Kidney glomerular epithelial cell (primary cell): ENCODE measurements at places on chromosomes 5 and 9.
A peak's percentile ranks its signal among the peaks of the same experiment; 100 is the strongest.

DNA sequence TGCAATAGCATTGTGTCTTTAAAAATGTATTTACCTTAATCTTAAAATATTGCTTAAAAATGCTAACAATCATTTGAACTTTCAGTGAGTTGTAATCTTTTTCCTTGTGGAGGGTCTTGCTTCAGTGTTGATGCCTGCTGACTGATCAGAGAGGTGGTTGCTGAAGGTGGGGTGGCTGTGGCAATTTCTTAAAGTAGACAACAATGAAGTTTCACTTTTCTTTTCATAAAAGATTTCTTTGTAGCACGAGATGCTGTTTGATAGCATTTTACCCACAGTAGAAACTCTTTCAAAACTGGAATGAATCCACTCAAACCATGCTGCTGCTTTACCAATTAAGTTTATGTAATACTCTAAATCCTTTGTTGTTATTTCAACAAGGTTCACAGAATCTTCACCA, 50.8 kb downstream of the NR3C1 start:
- DNase-seq = no peak

- DNase-seq = no peak
Observed at GRCh38 chr5:179226696-179227095, 118.6 kb downstream of the ADAMTS2 start.

DNA sequence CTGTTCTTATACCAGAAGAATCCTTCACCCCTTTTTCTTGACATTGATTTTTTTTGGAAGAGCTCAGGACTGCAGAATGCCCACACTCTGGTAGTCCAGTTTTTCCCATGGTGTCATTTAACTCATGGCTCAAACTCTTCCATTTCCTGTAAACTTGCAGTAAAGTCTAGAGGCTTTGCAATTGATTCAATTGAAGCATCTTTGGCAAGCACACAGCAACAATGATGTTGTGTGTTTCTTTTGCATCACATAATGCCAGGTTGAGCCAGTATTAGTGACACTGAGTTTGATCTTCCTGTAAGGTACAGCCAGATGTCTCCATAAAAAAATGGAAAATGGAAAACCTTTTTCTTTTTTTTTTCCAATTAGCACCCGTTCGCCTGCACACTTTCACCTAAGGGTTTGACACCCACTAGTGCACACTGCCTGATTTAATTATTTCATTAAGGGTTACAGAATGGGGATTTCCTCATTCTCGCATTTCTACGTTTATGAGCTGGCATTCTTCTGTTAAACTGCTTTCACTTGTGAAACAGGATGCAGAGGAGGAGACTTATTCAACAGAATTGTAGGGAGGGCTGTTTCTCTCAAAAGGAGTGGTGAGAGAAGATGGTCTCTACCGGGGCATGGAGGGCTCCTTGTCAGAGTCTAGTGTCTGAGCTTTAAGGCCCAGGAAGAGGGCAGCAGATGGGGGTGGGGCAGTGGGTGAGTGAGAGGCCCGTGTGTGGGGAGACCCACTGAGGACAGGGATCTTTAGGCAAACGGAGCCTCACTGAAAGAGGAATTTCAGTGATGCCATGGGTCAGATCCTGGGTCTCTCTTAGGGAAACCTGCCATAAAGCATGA, 2.2 kb upstream of the S1PR3 start:
- DNase-seq = peak; percentile 64

GRCh38 chr5:160118349-160119141, 705 bp downstream of the PWWP2A start:
- no peak for DNase-seq

GRCh38 chr5:50856401-50857119, 190.1 kb downstream of the PARP8 start:
- no peak for DNase-seq

DNA sequence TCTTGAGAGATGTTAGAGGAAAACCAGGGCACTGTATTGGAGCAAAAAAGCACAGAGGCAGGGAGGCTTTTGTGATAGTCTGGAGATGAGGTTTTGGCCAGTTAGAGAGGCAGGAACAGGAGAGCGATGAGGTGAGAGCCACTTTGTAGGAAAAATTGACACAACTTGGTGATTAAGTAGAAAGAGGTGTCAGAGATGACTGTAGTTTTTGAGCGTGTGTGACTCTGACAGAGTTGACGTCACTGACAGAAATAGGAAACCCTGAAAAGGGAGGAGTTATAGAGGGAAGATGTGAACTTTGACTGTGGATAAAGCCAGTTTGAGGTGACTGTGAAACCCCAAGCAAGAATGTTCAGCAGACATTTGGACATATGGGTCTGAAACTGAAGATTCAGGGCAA, 15.7 kb downstream of the NFX1 start:
- DNase-seq = no peak

DNA sequence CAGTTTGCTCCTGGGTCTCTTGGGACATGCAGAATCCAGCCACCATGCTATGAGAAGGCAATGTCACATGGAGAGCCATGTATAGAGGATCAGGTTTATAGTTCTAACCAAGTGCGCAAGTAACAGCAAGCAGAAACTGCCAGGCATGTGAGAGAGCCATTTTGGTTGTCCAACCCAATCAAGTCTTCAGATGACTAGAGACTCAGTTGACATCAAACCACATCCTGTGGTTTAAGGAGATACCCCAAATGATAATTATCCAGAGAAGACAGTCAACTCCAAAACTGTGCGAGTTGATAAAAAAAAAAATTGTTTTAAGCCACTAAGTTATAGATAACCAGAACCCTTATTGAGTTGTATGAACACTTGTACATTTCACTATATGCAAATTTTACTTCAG, 40.2 kb downstream of the TMEM232 start:
- DNase-seq = no peak

DNA sequence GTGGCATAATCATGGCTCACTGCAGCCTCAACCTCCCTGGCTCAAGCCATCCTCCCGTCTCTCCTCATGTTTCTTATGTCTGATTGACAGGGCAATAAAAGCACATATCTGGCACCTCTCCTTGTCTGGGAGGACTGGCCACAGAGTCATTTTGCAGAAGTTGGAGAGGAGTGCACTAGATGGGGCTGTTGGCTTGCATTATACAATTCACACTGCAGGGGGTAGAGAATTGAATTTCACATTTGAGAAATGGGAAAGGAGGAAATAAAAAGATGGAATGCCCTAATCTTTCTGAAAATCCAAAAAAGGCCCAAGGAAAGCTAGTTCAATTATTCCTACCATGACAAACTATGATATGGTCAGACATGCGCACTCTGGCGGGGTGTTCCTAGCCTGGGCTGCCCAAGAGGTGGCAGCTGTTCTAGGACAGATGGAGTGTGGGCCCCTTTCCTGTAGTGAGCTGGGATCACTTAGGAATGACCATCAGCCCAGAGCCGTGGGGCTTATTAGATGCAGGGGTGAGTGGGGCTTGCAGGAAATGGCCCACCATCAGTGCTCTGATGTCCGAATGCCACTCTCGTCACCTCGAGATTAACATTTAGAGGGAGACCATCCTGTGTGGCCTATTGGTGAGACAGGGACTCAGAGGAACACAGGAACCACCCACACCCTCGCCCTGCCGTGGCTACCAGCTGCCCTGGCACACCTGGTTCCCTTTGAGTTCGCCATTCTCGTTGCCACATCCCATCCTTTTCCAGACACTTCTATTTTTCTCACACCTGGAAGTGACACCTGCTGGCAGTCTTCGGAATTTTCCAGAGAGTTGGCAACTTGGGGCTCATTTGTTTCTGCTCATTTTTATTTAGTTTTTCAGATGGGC, 21.8 kb upstream of the ANKRD18A start:
- DNase-seq = peak; percentile 49

DNA sequence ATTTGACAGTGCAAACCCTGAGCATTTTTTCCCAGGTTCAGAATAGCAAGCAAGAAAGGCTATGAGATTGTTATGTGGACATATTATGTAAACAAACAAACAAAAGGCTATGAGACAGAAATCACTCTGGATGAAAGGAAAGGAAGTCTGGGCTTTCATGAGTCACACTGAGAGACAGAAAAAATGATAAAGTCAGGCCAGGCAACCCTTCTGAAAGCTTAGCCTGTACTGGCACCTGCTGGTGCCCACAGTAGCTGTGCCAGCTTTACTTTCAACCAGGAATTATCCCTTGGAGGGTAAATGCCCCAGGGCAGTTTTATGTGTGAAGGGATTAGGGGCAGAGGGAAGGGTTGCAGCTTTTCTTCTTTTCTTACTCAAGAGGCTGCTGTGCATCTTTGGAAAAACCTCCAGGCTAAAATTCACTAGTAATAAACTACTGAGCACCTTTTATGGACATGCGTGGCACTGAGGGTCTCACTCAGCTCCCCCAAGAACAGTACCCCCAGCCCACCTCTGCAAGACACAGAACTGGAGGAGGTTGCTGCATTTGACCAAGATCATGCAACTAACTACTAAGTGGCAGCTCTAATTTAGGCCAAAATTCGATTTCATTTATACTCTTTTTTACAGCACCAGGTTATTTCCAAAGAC, 41.7 kb downstream of the ACTL7B start:
- DNase-seq = peak; percentile 47

DNA sequence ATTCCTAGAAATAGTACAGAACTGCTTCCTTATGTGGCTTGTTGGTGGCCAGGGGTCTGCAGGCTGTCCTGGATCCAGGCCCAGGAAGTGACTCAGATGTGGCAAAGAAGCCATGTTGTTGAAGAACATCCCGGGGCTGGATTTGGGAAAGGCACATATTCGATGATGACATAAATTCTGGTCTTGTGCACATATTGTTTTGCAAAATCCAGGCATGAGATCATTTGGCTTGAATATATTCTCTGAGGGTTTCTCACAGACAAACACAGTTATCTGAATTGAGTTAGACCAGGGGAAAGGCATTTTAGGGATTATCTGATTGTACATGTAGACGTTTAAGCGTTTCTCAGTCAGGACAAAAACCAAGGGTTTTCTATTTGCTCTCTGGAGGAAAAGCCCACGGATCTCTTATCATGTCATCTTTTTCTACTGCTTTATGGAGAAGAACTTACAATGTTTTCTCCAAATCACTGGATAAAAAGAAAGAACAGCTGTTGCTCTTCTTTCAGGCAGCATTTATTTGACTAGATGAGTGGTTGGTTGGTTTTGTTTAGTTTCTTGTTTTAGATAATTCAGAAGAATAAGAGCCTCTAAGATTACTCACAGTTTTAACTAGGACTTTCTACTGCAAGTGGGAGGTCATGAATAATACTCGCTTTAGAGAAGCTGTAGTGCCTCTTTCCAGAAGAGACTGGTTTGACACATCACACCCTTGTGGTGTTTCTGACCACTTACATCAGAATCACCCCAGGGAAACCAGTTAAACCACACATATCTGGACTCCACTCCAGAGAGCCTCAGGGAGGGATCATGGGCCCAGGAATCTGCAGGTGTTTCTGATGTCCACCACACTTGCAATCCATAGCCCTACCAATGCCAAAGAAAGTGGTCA, 29.5 kb upstream of the LHFPL2 start:
- DNase-seq = peak; percentile 35

DNA sequence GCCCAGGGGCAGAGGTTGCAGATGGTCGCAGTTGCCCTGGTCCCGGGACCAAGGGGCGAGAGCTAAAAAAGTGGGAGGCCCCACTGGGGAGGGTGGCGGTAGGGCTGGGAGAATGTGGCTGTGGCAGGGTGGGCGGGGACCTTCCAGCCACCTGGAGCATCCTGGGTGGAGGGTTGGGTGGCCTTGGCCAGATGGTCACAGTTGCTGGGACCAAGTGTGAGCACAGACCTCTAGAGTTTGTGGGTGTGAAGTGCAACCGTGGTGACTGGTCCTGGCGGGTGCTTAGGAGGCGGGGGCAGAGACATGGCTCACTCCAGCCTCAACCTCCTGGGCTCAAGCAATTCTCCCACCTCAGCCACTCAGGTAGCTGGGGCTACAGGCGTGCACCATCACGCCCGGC, 5.7 kb upstream of the TRAF2 start:
- DNase-seq = no peak
